Tibial nerve (tissue), 4 donors: ENCODE measurements at places on chromosomes 2 and 18. TPM values are rescaled to one million over a fixed set of nuclear protein-coding genes. Genes with fewer than 3 reads are reported as not detected.
A peak's percentile ranks its signal among the peaks of the same experiment; 100 is the strongest.

- H3K36me3 ChIP-seq = no peaks in the 10 kb centered on the region
- no peaks in the 10 kb centered on the region for H3K4me1 ChIP-seq
- H3K27ac ChIP-seq = no peak overlapping the region
- H3K27me3 ChIP-seq = no peaks in the 10 kb centered on the region
- H3K4me3 ChIP-seq = no peak overlapping the region
Measured at GRCh38 chr2:199707593-199708185, 143.3 kb downstream of the FTCDNL1 start.

DNA sequence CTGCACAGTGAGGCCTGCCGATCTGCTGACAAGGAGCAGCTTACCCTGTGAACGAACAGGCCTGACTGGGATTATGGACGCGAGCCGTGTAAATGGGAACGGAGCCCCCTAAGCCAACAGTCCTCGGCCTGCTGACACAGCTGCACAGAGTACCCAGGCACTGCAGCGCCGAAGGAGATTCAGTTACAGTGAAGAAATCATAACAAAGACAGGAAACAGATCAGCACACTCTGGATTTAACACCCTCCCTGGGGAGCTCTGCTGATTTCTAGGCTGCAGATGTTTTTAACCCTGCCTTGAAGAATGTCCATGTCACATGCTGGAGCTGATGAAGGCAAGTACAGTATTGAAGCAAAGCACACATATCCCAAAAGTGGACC is 43.4 kb downstream of the COLEC12 start:
- H3K4me1 ChIP-seq = no peaks in the 10 kb centered on the region
- peak; percentile 29 for DNase-seq
- no peaks in the 10 kb centered on the region for H3K36me3 ChIP-seq
- no peak overlapping the region for H3K4me3 ChIP-seq
- no peaks in the 10 kb centered on the region for H3K27me3 ChIP-seq

DNA sequence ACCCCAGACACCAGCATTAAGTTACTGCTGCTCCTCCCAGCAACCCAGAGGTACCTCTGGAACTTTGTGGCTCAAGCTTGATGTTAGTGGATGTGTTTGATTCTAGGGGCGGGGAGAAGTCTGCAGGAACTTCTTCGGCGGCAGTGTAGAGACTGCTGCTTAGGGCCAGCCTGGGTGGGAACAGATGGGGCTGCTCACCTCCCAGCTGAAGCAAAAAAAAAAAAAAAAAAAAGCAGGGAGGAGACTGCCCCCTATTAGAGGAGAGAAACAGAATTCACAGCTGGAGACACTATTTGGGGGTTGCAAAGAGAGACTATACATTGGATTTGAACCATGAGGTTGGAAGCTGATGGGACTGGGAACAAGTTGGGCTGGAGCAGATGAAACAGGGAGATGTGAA is 28.6 kb upstream of the FAM136A start:
- H3K27me3 ChIP-seq = no peaks in the 10 kb centered on the region
- H3K36me3 ChIP-seq = no peaks in the 10 kb centered on the region
- no peaks in the 10 kb centered on the region for H3K4me1 ChIP-seq
- H3K27ac ChIP-seq = no peak overlapping the region

GRCh38 chr2:132477962-132478361 is 61.4 kb downstream of the GPR39 start:
- no peak for DNase-seq
- no peak overlapping the region for H3K27ac ChIP-seq
- H3K36me3 ChIP-seq = no peaks in the 10 kb centered on the region
- no peaks in the 10 kb centered on the region for H3K27me3 ChIP-seq
- H3K4me1 ChIP-seq = no peaks in the 10 kb centered on the region
- no peak overlapping the region for H3K4me3 ChIP-seq

DNA sequence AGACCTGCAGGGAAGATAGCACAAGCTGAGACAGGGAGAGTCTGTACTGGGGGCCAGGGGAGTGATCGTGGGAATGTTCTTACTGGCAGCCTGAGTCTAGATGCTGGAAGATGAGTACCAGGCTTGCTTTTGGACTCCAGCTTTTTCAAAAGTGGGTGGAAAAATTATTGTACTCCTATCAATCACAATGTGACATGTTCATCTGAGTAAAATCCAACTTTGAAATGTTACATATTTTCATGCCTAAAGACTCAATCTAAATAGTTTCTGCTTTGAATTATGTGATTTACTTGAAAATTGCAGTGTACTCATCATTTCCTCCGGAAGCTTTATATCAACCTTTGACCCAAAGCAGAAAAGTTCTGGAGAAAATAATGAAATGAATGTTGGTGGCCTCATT is 49.7 kb upstream of the ST3GAL5 start:
- H3K4me1 ChIP-seq = peaks cover 11% of the 10 kb centered on the region
- DNase-seq = no peak
- no peaks in the 10 kb centered on the region for H3K36me3 ChIP-seq
- H3K4me3 ChIP-seq = no peak overlapping the region

GRCh38 chr2:73022024-73022568 is 49.4 kb downstream of the SFXN5 start:
- H3K36me3 ChIP-seq = peaks cover 24% of the 10 kb centered on the region
- H3K27me3 ChIP-seq = no peaks in the 10 kb centered on the region
- peaks cover 13% of the 10 kb centered on the region for H3K4me1 ChIP-seq
- H3K4me3 ChIP-seq = no peak overlapping the region
- no peak for DNase-seq

DNA sequence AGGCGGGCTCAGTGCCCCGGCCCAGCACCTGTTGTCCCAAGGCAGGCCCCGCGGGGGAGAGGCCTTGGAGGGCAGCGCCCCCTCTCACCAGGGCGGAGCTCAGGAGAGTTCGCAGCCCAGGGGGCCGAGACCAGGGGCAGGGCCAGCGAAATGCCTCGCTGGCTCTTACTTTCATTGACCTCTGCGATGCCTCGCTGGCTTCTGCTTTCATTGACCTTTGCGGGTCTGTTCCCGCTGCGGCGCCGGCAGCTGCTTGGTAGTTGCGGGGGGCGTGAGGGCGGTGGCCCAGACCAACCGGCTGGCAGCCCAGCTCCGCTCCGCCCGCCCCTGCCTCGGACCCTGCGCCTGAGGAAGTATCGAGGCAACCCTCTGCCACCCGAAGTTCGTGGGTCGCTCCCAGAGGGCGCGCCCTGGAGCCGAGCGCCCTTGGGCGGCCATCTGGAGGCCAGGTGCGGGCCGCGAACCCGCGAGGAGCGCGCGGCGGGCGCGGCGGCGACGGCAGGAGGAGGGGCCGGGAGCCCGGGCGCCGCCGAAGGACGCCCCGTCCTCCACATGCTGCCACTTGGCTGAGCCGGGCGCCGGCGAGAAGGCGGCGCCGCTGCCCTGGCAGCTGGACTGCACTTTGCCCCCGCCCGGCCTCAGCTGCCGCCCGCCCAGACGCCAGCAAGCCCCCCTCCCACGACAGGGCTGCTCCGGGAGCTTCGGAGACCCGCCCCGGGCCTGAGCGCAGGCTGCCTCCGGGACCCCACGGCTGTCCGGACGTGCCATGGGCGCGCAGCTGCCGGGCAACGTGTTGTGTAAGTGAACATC is 118.0 kb upstream of the MSTN start:
- peak overlapping the region; percentile 93 for H3K27ac ChIP-seq
- H3K36me3 ChIP-seq = no peaks in the 10 kb centered on the region
- H3K4me1 ChIP-seq = peaks cover 4% of the 10 kb centered on the region
- DNase-seq = no peak

DNA sequence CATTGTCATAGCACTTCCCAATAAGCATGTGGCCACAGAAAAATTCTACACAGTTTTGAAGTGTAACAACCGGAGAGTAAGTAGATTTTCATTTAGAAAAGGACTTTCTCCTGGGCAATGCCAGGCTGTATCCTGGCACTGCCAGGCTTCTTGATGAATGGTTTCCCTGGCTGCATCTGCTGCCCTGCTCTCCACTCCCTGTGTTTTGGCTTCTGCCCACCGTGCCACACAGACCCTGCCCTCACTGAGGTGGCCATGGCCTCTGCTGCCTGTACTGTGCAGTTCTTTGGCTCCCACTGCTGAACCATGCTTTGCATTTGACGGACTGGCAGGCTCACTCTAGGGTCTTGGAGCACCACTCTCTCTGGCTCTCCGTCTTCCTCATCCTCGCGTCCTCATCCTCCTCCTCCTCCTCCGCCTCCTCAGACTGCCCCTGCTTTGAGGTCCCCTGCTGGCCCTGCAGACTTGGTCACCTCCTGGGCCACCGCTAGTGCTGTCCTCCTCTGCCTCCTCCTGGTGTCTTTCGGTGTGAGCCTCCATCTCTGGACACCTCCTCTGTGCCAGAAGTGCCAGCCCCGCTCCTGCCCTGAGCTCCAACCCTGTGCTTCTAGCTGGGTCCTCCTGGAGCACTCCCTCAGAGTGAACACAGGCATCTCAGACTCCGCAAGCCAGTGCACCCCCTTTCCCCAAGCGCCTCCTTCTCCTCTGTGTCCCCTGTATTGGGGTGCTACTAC is 45.9 kb upstream of the CNGA3 start:
- H3K4me3 ChIP-seq = no peak overlapping the region
- H3K4me1 ChIP-seq = no peaks in the 10 kb centered on the region
- no peak overlapping the region for H3K27ac ChIP-seq
- no peaks in the 10 kb centered on the region for H3K36me3 ChIP-seq

- H3K36me3 ChIP-seq = no peaks in the 10 kb centered on the region
- H3K27ac ChIP-seq = no peak overlapping the region
- H3K4me1 ChIP-seq = no peaks in the 10 kb centered on the region
- DNase-seq = no peak
- H3K27me3 ChIP-seq = no peaks in the 10 kb centered on the region
Measured at GRCh38 chr2:7999683-8000476, 682.0 kb upstream of the ID2 start.

DNA sequence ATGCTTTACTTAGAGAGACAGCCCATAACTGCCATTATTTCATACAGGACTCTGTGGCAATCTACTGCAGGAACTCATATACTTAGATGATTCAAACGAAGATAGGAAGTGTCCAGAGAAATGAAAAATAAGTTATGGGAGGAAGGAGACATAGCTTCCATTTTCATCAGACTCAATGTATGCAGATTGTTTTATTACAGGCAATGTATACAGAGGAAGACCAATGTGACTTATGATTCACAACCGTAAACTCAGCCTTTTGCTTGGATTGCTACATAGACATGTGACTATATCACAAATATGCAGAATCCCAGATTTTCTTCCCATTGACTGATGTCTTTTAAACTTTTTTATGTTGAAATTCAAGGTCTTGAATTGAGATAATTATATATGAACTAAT is 793.4 kb downstream of the SATB2 start:
- no peak for DNase-seq
- H3K4me3 ChIP-seq = no peak overlapping the region
- no peaks in the 10 kb centered on the region for H3K27me3 ChIP-seq
- H3K36me3 ChIP-seq = no peaks in the 10 kb centered on the region
- no peaks in the 10 kb centered on the region for H3K4me1 ChIP-seq

- no peak overlapping the region for H3K27ac ChIP-seq
- no peaks in the 10 kb centered on the region for H3K36me3 ChIP-seq
- no peak overlapping the region for H3K4me3 ChIP-seq
- H3K4me1 ChIP-seq = no peaks in the 10 kb centered on the region
- H3K27me3 ChIP-seq = no peaks in the 10 kb centered on the region
Measured at GRCh38 chr2:44680983-44681531, 260.4 kb upstream of the SIX3 start.

DNA sequence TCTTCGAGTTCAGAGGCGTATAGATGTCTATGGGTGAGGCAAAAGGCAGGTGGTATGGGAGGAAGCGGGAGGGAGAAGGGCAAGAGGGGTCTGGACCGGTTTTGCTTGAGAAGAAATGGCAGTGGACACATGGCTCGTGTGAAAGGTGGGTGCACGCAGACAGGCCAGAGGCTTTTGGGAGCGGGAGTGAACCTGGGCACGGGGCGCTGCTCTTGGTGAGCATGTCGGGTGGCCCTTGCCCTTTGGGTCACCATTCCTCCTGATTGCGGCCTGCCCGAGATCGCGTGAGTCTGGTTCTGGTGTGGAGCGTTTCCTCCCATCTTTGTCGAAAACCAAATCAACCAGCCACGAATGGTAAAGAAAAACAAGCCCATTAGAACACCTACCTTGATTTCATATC is 12.6 kb downstream of the LDLRAD4 start:
- H3K4me1 ChIP-seq = no peaks in the 10 kb centered on the region
- H3K4me3 ChIP-seq = no peak overlapping the region
- no peaks in the 10 kb centered on the region for H3K27me3 ChIP-seq
- no peak for DNase-seq

GRCh38 chr2:205902041-205902899 is 183.7 kb downstream of the INO80D start:
- H3K4me1 ChIP-seq = no peaks in the 10 kb centered on the region
- H3K36me3 ChIP-seq = no peaks in the 10 kb centered on the region
- DNase-seq = no peak
- no peak overlapping the region for H3K27ac ChIP-seq

- no peaks in the 10 kb centered on the region for H3K4me1 ChIP-seq
- no peaks in the 10 kb centered on the region for H3K36me3 ChIP-seq
- no peaks in the 10 kb centered on the region for H3K27me3 ChIP-seq
Measured at GRCh38 chr2:180892091-180892490, 88.3 kb upstream of the UBE2E3 start.

DNA sequence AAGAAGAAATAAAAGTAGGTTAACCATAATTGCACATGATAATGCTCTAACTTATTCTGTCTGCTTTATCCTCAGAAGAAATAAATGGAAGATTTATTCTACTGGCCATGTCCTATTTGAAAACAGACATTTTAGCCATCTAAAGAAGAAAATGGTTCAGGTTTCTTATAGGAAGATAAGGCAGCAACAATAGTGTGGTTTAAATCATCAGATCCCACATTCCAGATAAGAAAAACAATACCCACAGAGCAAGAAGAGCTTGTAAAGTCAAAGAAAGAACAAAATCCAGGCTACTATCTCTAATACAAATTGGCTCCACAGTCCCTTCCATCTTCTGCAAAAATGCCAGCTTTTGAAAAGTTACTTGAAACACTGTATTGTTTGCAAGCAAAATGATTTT is 49.3 kb downstream of the L3MBTL4 start:
- H3K36me3 ChIP-seq = no peaks in the 10 kb centered on the region
- H3K4me3 ChIP-seq = no peak overlapping the region
- H3K27me3 ChIP-seq = no peaks in the 10 kb centered on the region
- no peak overlapping the region for H3K27ac ChIP-seq
- H3K4me1 ChIP-seq = no peaks in the 10 kb centered on the region

- peaks cover 46% of the 10 kb centered on the region for H3K4me1 ChIP-seq
- no peaks in the 10 kb centered on the region for H3K27me3 ChIP-seq
- DNase-seq = peak; percentile 71
- H3K36me3 ChIP-seq = no peaks in the 10 kb centered on the region
Measured at GRCh38 chr2:120912101-120912985, 176.7 kb downstream of the GLI2 start.

DNA sequence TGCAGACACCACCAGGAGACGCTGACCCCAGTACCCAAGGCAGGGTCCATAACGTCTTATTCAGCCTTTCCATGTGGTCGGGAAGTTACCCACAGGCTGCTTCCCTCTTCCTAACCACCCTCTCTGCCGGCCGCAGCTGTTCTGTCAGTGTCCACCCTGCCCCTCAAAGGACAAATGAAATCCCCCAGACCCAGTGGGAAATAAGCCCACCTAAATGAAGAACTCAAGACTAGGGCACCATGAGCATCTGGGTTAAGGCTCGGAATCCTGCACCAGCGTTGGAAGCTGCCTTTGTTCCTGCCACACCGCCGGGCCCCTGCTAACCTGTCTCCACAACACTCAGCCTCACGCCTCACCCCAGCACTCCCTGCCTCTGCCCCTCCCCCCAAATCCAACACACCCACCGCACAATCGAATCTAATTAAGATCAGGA is 21.7 kb downstream of the BCL11A start:
- H3K27me3 ChIP-seq = no peaks in the 10 kb centered on the region
- H3K36me3 ChIP-seq = no peaks in the 10 kb centered on the region
- H3K4me1 ChIP-seq = no peaks in the 10 kb centered on the region

Gene ATIC
- total RNA-seq = 64.5 TPM

Gene AQP12A
- not detected for total RNA-seq

Gene DNER
- total RNA-seq = 1.5 TPM

Gene ANKRD36C
- 69.7 TPM for total RNA-seq

Gene DSC2
- 3.9 TPM for total RNA-seq

Gene CNDP1
- total RNA-seq = not detected

Gene NLRC4
- total RNA-seq = 3.6 TPM

Gene APCDD1
- 46.2 TPM for total RNA-seq

Gene IL36G
- total RNA-seq = not detected
